ENCODE measurements at places on chromosomes 7 and 10. TPM values are rescaled to one million over a fixed set of nuclear protein-coding genes. Genes with fewer than 3 reads are reported as not detected.

DNA sequence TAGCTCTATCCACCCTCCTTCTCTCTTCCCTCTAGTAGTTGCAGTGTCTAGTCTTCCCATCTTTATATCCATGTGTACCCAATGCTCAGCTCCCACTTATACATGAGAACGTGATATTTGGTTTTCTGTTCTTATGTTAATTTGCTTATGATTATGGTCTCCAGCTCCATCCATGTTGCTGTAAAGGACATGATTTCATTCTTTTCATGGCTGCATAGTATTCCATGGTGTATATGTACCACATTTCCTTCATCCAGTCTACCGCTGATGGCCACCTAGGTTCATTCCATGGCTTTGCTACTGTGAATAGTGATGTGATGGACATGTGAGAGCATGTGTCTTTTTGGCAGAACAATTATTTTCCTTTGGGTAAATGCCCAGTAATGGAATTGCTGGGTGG is 6.5 kb downstream of the PRSS2 start:
- H3K27me3 ChIP-seq = peaks cover 4% of the 10 kb centered on the region
- H3K27ac ChIP-seq = no peak overlapping the region
- no peak overlapping the region for H3K4me3 ChIP-seq
- no peak for DNase-seq
- no peaks in the 10 kb centered on the region for H3K4me1 ChIP-seq

GRCh38 chr10:109166935-109167334 is 756.4 kb downstream of the XPNPEP1 start:
- H3K4me1 ChIP-seq = no peaks in the 10 kb centered on the region
- no peak for DNase-seq
- H3K36me3 ChIP-seq = no peaks in the 10 kb centered on the region
- H3K27ac ChIP-seq = no peak overlapping the region
- H3K27me3 ChIP-seq = no peaks in the 10 kb centered on the region

- no peak overlapping the region for H3K27ac ChIP-seq
- no peaks in the 10 kb centered on the region for H3K36me3 ChIP-seq
- peak overlapping the region; percentile 86 for H3K4me3 ChIP-seq
- no peak for DNase-seq
- peaks cover 2% of the 10 kb centered on the region for H3K27me3 ChIP-seq
Observed at GRCh38 chr10:87658858-87659555, 671 bp upstream of the PAPSS2 start.

The C10orf143 gene
- total RNA-seq = 1.0 TPM

DNA sequence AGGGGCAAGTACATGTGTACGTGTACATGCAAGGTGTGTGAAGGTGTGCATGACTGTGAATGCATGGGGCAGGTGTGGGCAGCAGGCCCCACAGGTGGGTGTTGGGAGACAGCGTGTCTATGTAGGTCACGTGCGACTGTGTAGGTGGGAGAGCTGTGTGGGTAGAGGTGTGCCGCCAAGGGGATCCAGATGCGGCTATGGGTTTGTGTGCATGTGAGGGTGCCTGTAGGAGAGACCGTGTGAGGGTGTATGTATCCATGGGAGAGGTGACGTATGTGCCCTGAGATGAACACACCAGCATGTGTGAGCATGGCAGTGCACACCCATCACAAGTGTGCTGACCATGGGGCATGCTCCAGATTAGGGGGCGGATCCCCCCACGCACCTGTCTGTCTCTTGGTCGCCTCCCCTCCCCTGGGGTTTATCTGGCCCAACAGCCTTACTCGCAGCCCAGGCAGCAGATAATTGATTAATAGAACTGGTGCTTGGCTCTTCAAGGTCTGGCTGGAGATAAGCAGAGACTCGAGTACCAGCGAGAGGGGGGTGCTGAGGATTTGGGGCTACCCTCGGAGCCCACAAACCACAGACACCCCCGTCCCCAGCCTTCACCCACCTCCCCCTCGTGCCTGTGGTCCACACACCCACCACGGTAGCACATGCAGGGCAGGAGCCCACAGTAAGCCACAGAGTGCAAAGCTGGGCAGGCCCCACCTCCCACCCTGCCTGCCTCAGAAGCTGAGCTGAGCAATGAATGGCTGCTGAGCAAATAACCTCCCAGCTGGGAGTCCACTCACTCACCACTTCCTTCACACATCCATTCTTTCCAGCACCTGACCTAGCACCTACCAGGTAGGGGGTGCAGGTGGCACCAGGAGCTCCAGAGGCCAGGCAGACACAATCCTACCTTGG is 41.4 kb upstream of the ZMIZ1 start:
- DNase-seq = no peak
- no peaks in the 10 kb centered on the region for H3K27me3 ChIP-seq
- no peak overlapping the region for H3K4me3 ChIP-seq

The SLC18A3 gene
- total RNA-seq = not detected

GRCh38 chr7:66099551-66100407 is 14.9 kb upstream of the CRCP start:
- H3K27ac ChIP-seq = peak overlapping the region; percentile 98
- no peaks in the 10 kb centered on the region for H3K27me3 ChIP-seq
- peak overlapping the region; percentile 48 for H3K4me3 ChIP-seq

DNA sequence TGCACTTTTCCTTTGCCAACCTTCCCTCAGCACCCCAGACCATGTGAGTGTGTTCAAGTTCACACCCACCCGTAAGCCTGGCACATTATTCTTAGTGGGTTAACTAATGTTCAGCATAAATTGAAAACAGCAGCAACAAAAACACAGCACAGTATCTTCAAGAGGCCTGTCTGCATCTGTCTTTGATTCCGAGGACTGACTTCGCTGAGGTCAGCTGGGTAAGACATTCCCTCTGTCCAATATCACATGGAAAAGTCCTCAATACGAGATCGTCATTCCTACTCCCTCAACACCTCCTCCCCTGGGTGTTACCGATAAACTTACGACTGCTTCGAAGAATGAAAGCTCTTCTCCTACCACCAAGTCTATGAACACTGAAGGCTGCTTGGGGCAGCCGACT is 218.8 kb downstream of the SFMBT2 start:
- H3K27ac ChIP-seq = no peak overlapping the region
- H3K27me3 ChIP-seq = no peaks in the 10 kb centered on the region
- no peaks in the 10 kb centered on the region for H3K36me3 ChIP-seq
- no peaks in the 10 kb centered on the region for H3K4me1 ChIP-seq

The SHLD2 gene
- 45.2 TPM for total RNA-seq

DNA sequence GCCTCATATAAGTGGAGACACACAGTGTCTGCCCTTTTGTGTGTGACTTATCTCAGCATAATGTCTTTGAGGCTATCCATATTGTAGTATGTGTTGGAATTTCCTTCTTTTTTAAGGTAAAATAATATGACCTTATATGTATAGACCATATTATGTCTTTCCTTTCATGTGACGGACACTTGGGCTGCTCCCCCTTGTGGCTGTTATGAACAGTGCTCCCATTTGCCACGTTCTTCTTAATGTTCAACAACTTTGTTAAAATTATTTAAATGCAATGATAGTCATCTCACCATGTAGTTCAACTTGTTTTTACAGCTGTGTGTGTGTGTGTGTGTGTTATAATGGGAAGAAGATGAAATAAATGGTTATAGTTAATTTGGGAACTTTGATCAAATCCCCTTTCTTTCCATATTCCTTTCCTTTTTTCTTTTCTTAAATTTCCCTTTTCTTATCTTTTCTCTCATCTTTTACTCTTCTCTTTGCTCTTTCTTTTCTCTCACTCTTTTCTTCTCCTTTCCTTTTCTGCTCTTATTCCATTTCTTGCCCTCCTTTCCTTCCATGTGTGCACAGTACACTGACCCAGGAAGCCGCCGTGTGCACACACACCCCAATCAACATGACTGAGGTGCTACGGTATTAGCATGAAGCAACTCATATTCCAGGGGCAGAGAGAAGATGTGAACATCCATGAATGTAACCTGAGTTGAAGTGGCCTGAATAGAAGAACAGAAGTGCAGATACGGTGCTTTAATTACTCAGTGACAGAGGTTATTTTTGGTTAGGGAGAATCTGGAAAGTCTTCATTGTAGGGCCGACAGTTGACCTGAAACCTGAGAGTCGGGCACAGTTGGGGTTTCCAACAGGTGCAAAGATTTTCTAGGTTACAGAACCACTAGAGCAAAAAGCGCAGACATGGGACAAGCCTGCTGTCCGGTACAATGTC is 596.6 kb downstream of the SDK1 start:
- H3K36me3 ChIP-seq = no peaks in the 10 kb centered on the region
- no peak overlapping the region for H3K4me3 ChIP-seq
- peak; percentile 35 for DNase-seq
- no peaks in the 10 kb centered on the region for H3K27me3 ChIP-seq

DNA sequence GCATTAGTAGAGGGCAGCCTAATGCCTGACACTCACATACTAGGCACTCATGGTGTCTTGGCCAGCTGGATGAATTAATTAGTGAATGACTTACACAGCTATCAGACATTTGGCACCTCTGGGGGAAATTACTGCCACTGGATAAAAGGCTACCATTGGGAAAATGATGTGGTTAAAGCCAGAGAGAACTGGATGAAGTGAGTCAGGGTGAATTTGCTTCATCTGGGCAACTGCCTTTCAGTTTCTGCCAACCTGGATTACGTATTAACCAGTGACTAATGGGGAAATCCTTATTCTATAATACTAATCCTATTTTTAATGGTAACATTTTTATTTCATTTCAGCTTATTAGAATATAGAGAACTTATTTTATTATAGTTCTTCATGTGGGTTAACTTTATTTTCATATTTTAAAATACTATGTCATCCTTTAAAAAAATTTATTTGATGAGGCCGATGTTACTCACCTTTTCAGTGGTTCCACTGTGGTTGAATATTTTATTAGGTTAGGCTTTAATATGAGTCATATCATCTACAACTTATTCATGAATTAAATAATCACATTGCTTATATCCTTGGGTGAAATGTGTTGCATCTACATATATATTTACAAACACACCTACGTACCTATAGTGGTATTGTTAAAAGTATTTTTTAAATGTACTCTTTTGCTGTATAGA is 85.6 kb upstream of the CAPZA2 start:
- H3K36me3 ChIP-seq = peaks cover 30% of the 10 kb centered on the region

DNA sequence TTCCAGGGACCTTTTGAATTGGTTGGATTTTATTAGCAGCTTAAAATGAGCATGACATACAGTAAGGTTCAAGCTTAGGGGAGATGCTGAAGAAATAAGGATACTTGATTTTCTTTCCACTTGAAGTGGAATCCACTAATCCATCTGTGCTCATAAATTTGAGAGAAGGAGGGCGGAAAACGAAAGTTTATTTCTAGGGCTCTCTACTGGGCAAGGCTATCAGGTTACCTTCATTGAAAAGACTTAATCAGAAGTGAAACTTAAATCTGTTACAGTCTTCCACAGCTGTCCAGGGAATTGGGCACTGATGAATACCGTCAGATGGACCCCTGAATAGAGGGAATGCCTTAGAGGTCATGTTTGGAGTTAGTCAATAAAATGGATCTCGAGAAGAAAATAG is 21.8 kb downstream of the AUTS2 start:
- H3K4me1 ChIP-seq = no peaks in the 10 kb centered on the region
- H3K36me3 ChIP-seq = no peaks in the 10 kb centered on the region
- DNase-seq = no peak
- H3K27ac ChIP-seq = no peak overlapping the region
- H3K27me3 ChIP-seq = no peaks in the 10 kb centered on the region

- no peaks in the 10 kb centered on the region for H3K4me1 ChIP-seq
- no peak for DNase-seq
Observed at GRCh38 chr10:79319115-79319771, 28.0 kb upstream of the PPIF start.

The GNG11 gene
- total RNA-seq = 7.0 TPM

DNA sequence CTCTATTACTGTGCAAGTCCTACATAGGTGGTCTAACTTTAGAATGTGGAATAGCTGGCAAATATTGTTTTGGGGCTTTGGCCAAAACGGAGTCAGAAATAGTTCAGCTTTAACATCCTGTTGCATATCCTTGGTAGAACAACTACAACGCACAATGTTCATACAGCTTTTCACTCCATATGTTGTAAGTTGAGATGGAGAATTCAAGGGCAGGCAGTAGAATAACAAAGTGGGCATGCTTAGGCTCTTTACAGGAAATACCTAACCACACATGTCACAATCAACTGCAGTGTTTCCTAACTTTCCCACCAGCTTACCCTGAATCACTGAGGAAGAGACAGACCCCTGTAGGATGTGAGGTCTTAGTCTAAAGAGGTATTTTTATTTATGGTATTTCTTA is 122.3 kb downstream of the PPP1R3A start:
- H3K27ac ChIP-seq = no peak overlapping the region
- no peaks in the 10 kb centered on the region for H3K27me3 ChIP-seq

- DNase-seq = no peak
- no peaks in the 10 kb centered on the region for H3K36me3 ChIP-seq
- H3K27me3 ChIP-seq = no peaks in the 10 kb centered on the region
- peaks cover 12% of the 10 kb centered on the region for H3K4me1 ChIP-seq
- no peak overlapping the region for H3K4me3 ChIP-seq
Observed at GRCh38 chr7:139118805-139119485, 9.4 kb upstream of the ZC3HAV1 start.

The ARHGAP19 gene
- 28.9 TPM for total RNA-seq

GRCh38 chr10:70330671-70331070 is 46.9 kb upstream of the NPFFR1 start:
- H3K36me3 ChIP-seq = no peaks in the 10 kb centered on the region
- no peak overlapping the region for H3K27ac ChIP-seq
- no peaks in the 10 kb centered on the region for H3K27me3 ChIP-seq
- H3K4me1 ChIP-seq = peaks cover 3% of the 10 kb centered on the region
- DNase-seq = no peak
- H3K4me3 ChIP-seq = no peak overlapping the region

DNA sequence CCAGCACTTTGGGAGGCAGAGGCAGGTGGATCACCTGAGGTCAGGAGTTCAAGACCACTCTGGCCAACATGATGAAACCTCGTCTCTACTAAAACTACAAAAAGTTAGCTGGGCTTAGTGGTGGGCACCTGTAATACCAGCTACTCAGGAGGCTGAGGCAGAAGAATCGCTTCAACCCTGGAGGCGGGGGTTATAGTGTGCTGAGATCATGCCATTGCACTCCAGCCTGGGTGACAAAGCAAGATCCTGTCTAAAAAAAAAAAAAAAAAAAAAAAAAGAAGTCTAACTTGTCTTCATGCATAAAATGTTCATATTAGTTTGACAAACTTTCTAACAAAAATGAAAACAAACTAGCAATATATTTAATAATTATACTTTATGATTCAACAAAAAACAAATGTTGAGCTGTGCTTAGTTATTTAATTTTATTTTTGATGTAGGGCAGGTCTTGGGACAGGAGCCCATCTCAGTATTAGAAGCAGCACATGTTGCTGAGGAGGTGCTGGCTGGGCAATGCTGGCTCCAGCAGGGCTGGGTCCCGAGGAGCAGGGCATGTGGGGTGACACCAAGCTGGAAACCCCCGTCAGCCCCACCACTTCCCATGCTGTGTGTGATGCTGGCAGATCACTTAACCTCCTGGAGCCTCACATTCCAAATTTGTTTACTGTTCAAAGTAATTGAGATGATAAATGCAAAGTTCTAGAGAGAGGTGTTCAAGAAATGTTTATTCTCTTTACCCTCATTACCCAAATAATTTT is 335.3 kb upstream of the KLF6 start:
- H3K27me3 ChIP-seq = no peaks in the 10 kb centered on the region
- H3K36me3 ChIP-seq = no peaks in the 10 kb centered on the region
- H3K4me1 ChIP-seq = peaks cover 19% of the 10 kb centered on the region
- no peak for DNase-seq

The ACTL6B gene
- total RNA-seq = not detected

Data from Panc1 (cell line).